Activated CD4-positive, alpha-beta T cell treated with anti-CD3 and anti-CD28 coated beads, Interleukin-2, amount 50 U/mL, for 16 hours (primary cell): ENCODE measurements at places on chromosomes 7 and 10.

DNA sequence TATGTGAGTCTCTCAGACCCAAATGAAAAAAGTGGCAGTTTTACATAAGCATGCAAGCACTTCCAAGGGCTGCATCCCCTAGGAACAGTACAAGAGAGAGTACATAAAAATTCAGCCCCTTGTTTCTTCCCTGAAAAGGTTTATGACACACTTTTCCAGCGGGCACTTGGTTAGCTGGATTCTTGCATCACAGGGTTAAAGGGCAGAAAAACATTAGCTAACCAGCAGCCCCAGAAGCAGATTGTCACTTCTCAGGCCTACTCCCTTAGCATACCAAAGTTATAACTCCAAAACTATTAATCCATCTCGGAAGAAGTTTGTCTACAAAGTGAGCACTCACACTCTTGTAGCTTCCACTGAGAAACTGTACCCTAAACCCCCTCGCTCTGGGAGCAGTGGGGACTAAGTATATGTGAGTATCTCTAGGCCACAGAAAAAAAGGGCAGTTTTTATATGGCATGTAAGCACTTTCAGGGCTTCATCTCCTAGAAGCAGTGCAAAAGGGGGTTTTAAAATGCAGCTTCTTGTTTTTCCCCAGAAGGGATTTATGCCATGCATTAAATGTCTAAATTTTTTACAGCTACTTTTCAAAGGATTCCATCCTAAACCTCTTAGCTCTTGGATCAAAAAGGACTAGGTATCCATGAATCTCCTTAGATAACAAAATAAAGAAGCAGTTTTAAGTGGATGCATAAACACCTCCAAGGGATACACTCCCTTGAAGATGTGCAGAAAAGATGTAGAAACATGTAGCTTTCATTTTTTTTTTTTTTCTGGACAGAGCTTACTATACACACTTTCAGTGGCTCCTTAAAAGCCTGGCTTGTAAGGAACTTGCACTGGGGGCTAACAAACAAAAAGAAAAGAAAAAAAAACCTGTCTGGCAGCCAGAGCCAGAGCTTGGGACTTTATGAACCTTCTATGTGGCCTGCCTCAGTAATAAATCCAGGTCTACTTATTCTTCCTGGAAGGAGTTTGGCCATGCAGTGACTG, 956.7 kb downstream of the CCSER2 start:
- DNase-seq, result no peak

DNA sequence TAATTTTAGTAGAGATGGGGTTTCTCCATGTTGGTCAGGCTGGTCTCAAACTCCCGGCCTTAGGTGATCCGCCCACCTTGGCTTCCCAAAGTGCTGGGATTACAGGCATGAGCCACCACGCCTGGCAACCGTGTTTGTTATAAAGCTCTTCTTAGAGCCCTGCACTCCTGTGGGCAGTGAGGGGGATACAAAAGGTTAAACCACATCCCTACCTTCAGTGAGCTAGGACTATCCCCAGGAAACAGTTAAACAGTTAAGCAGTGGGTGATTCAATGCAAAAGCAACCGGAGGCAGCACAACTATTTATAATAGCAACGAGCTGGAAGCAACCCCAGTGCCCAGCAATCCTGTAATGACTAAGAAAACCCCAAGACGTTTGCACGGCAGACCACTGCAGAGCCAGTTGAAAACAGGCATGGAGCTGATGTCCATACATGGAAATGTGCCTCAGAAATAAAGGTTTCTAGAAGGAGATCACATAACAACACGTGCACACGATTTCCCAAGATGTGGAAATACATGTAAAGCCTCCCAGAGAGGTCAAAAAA, 107.2 kb upstream of the LYZL2 start:
- peak; percentile 96 for DNase-seq

GRCh38 chr7:157010588-157011332, at the start of gene MNX1:
MNX1 (minus strand) TSS chr7:157010663; CDS start chr7:157010350, 313 bp downstream.
- peak; percentile 45 for DNase-seq

- DNase-seq, result no peak
These were observed 555.2 kb downstream of the GRID1 start for GRCh38 chr10:85811405-85811804.

GRCh38 chr10:72274730-72275350, 1.1 kb downstream of the DDIT4 start:
- peak; percentile 79 for DNase-seq

- DNase-seq, result no peak
These were observed 13.3 kb upstream of the IFIT1B start for GRCh38 chr10:89364531-89364930.

DNA sequence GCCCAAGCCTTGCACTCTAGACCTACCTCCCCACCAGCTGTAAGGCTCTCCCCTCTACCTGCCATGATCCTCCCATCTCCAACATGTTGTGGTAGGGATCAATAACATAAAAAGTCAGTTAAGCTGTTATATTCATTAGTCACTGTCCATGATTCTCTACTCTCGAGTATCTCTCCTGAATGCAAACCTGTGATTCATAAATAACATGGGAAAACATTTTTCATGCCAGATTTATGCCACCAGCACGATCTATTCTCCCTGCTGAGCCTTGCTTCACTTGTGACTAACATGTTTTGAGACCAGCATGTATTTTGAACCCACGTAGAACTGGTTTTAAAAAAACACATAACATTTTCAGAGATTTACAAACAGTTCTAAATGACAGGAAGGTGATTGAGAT, 30.3 kb downstream of the TMEM168 start:
- DNase-seq, result no peak

- peak; percentile 37 for DNase-seq
These were observed 30.4 kb upstream of the DDC start for GRCh38 chr7:50595491-50596102.

- DNase-seq, result no peak
These were observed 227.3 kb upstream of the SP8 start for GRCh38 chr7:21013765-21014539.

DNA sequence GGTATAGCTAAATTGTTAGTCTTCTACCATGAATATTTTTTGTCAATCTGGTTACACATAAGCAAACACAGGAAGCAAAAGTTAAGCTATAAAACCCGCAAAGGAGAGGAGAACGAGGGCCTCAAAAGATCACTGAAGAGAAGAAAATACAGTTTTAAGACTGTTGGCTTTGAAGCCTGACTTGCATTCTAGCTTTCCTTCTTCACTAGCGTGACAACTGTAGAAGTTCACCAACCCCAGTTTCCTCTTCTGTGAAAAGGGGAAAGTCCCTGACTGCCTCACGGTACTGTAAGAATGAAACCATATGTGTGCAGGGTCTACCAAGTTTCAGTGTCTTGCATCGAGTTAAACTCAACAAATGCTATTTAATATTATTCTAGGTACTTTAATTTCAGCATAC, 7.5 kb upstream of the LRRN3 start:
- DNase-seq, result peak; percentile 96

GRCh38 chr10:77410523-77410922, 227.1 kb downstream of the KCNMA1 start:
- no peak for DNase-seq

DNA sequence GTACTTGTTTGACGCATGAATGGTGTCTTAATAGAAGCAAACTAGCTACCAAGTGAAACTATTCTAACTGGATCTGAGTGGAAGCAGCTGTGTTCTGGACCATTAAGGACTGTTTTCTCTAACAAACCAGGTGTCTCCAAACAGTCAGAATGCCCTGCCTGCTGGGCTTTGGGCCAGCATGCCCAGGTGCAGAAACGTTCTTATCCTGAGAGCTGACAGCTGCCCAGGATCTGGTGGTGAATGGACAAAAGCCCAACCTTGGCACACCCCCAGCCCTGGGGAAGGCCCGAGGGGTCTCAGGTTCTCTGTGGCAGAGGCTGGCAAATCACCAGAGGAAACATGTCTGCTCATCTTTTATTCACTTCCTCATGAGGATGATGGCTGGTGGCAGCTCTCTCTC, 48.2 kb upstream of the LAMB4 start:
- DNase-seq, result no peak

DNA sequence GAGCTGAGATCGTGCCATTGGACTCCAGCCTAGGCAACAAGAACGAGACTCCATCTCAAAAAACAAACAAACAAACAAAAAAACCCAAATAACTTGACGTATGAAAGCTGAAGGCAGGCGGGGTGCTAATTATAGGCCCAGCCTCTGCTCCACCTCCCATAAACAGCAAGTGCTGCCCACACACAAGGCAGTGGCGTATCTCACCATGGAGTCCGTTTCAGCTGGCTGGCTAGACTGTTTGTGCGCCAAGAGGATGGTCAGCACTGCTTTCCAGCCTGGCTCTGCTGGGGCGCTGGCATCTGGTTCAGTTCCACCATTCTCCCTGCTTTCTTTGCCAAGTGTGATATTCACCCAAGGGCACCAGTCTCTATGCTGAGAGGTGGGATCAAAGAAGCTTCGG, 29.1 kb downstream of the ZC3HC1 start:
- DNase-seq, result no peak

DNA sequence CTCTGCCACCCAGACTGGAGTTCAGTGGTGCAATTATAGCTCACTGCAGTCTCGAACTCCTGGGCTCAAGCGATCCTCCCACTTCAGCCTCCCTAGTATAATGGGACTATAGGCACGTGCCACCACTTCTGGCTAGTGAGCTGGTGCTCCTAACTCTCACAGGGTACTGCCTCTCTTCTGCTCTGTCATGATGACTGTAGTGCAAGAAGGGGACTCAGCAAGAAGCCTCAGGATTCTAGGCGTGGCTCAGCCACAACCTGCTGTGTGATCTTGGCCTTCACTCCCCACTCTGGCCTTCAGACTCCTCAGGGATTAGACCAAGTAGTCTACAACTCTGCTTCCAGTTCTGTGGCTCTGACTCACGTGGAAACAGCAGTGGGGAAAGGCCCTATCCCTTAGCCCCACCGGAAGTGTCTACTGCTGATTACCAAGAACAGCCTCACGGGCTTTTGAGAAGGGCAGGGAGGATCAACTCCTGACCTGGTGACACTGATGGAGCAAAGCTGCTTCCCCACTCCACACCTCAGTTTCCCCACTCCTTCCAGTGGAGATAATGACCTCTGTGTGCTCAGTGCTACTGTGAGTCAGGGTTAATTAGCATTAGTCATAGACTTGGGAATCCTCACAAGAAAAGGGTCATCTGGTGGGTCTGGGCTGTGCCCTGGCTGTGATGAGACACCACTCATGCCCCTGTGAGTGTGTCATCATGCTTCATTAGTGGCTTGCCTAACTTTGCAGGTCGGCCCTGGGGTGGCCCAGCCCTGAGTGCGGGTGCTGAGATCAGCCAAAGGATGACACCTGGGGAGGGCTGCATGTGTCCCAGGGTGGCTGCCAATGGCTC, 41.1 kb downstream of the ZC3HC1 start:
- DNase-seq, result peak; percentile 12

GRCh38 chr10:50216894-50217293, 34.4 kb downstream of the ASAH2 start:
- DNase-seq, result no peak

DNA sequence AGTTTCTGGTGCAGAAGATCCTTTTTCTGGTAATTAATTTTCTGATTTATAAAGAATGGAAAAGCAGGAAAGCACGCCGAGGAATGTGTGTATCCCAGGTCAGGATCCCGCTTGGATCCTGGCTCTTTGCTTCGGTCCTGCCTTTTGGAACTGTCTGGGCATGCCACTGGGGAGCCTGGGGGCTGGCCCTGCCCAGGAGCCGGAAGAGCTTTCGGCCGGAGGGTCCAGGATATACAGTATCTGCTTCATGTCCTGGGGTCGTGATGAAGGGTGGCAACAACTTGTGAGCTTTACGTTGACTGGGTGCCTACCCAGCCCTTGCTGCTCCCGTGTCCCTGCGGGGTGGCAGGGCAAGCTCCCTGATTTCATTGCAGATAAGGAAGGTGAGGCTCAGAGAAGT, 2.4 kb downstream of the SH2D4B start:
- DNase-seq, result no peak

- DNase-seq, result no peak
These were observed 25.4 kb upstream of the GATAD1 start for GRCh38 chr7:92421676-92422435.

DNA sequence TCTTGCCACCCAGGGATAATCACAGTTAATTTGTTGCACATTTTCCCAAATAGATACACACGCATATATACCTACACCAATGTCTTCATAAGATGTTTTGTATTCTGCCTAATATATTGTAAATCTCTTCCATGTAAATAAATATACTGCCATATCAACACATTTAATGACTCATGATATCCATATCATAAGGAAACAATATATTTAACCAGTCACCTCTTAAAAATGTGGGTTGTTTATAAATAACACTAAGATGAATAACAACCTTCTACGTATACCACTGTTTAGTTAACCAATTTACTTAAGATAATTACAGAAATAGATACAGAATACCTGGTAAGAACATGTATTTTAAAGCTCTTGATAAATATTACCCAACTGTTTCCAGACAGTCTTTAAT, 38.2 kb downstream of the ELAPOR2 start:
- no peak for DNase-seq

GRCh38 chr7:14888962-14889361, 13.6 kb downstream of the DGKB start:
- no peak for DNase-seq

GRCh38 chr10:61662794-61663259, at the start of gene CABCOCO1:
CABCOCO1 (plus strand) TSS chr10:61662929; CDS start chr10:61662973, 44 bp downstream.
- DNase-seq, result no peak

GRCh38 chr10:93458821-93459257, 23.3 kb downstream of the MYOF start:
- DNase-seq, result no peak

DNA sequence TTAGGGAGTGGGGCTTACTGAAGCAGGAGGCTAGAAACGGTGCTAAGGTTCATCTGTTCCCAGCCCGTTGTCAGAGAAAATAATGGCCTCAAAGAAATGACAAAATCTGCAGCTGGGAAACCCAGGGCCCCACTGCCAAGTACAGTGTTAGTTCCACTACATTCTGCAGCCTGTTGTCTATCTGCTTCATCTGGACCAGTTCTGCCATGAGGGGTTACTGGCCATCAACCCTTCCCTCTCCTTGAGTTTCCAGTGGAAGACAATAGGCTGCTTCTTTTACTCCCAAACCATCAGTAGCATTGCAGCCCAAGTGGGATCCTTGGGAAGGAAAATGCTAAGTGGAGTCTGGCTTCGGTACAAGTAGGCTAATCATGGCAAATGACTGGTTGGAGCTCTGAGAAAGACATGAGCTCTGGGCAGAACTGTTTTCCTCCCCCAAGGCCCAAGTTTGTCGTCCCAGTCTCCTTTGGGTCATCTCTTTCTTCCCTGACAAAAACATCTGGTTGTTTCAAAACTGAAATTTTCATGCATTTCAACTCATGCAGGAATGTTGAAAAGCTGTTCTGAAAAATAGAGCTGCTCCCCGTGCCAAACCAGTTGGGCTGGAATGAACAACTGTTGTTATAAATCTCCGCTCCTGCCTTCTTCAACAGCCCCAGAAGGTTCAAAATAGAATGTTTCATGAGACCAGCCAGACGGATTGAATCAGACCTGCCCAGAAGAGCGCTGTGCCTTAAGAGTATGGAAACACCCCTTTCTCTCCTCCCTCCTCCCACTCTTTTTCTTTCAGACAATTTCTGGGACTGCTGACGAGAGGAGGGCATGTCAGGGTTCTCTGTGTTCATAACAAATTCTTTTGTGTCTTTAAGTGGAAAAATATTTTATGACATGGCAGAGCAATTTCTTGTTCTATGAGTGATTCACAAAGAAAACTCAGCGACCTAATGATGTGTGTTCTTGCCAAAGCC, 116.6 kb downstream of the RAB18 start:
- DNase-seq, result no peak

- DNase-seq, result no peak
These were observed 509.9 kb downstream of the PARD3 start for GRCh38 chr10:34305189-34305588.

GRCh38 chr7:141562543-141562942, 11.3 kb downstream of the AGK start:
- DNase-seq, result no peak

GRCh38 chr10:22580711-22581110, 133.7 kb downstream of the PIP4K2A start:
- no peak for DNase-seq
